Stimulated activated CD4-positive, alpha-beta T cell treated with anti-CD3 and anti-CD28 coated beads, Interleukin-1b, Interleukin-23, amount 100 ng/mL, for 1 hour (primary cell): ENCODE measurements at places on chromosomes 7 and 10.

DNA sequence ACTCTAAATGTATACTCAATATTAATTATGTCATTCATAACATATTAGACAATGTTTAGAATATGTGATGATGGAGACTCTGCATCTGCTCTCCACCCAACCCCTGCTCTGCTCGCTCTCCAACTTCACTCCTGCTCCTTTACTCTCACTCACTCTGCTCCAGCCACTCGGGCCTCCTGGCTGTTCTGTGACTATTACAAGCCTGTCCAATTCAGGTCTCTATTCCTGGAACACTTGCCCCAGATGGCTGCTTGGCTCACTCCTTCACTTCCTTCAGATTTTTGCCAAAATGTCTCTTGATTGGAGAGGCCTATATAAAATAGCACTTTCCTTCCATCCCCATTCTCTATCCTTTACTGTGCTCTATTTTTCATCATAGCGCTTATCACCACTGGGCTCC, 84.8 kb downstream of the HBP1 start:
- no peak for DNase-seq

DNA sequence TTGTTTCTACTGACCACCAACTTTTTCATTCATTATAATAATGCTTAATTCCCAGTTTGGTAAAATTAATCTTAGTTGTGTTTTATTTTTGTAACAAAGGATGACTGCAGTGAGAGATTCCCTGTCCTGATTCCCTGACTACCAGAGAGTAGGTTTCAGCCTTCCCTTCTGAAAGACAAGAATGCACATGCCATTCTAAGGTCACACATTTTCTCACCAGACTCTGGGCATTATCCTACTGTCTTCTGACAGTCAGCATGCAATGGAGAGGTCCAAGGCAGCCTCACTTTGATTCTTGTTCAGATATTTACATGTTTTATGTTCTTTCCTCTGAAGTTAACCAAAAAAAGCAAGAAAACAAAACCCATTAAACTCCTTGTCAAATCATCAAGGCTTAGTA, 372.7 kb upstream of the CDC14C start:
- no peak for DNase-seq

DNA sequence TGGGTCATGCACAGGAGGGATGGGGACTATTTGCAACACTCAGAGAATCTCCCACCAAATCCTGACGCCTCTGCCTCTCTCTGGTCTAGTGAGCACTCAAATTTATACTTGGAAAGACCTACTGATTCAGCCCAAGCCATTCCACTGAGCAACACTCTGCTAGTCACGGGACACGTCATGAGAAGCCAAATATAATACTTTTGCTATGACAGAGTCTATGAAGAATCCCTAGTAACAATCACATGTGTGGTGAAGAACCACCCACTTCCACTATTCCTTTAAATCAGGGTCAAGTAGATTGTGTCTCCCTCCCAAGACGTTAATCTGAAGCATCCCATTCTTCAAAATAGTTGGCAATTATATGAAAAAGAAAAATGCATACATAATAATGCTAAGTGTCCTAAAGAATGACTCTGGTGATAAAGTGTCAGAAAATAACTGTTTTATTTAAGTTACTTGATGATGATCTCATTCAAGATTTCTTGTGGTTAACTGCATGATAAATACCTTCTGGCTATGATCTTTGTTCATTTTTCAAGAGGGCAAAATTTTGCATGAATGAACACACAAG, 28.5 kb downstream of the CHCHD3 start:
- no peak for DNase-seq

- DNase-seq, result no peak
Measured at GRCh38 chr7:152709287-152710152, 33.6 kb upstream of the XRCC2 start.

GRCh38 chr7:127587663-127588018, 570 bp upstream of the ARF5 start:
- DNase-seq, result no peak

GRCh38 chr10:97059006-97059871, 126.5 kb downstream of the SLIT1 start:
- no peak for DNase-seq

DNA sequence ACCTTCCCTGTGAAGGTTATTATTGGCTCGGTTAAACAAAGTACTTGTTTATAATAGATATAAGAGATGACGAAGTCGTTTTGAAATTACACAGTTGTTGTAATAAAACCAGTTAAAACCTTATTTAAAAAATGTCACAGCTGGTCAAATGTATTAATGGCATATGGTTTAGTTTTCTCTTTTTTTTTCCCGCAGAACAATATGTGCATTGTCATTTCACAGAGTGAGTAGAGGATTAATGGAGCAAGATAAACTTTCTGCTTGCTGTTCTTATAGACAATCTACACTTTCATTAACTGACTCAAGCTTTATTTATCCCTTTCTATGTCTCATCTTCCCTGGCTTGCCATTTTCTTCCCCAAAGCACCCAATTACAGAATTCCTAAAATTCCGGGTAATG, 404.3 kb upstream of the NPVF start:
- DNase-seq, result no peak

DNA sequence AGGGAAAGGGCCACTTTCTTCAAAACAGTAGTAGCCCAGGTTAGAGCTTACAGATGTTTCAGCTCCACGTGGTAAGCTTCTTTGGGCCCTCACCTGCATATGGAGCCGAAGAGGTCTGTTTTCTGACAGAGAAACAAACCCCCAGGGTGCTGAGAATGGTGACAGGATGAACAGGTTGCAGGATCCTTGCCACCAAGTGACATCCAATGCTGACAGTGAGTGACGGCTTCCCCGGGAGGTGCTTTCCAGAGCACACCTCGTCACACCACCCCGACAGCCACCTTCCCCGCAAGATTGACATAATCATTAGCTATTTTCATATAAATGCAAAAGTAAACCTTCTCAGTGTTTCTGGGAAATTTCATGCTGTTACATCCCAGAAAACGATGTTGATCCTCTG, 109.3 kb upstream of the BTBD16 start:
- no peak for DNase-seq

DNA sequence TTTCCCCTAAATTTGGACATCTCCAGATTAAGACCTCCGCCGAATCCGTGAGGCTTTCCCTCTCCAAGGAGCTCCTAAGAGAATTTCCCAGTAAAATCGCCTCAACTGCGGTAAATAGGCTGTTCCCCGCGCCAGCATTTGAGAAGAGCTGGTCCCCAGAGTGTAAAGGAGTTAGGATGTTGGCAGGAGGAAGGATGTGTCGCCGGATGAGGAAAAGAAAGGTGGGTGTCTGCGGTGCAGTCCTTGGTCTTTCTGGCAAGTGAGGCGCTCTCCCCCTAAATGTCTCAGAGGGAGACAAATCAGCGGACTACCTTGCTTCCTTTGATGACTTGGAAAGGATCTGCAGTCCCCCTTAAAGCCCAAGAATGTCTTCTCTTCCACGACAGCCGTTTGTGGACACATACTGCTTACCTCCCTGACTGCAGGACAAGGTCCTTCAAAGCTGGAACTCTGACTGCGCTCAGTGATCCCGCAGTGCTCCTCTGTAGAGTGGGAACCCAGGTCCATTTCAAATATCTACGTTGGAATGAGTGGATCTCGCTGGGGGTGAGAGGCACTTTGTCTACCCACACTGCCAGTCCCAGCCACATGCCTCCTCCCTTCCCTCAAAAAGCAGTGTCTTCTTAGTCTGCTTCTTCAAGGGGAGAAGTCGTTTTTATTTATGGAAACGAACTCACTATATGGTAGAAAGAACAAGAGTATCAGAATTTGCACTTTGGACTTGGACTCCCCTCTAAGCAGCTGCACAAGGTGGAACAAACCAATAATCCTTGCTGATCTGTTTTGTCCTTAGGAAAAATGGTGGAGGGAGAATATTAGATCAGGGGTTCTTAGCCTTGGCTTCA, 1.1 kb upstream of the DLG5 start:
- DNase-seq, result no peak

GRCh38 chr10:133465191-133465949, 11.6 kb downstream of the SCART1 start:
- no peak for DNase-seq

DNA sequence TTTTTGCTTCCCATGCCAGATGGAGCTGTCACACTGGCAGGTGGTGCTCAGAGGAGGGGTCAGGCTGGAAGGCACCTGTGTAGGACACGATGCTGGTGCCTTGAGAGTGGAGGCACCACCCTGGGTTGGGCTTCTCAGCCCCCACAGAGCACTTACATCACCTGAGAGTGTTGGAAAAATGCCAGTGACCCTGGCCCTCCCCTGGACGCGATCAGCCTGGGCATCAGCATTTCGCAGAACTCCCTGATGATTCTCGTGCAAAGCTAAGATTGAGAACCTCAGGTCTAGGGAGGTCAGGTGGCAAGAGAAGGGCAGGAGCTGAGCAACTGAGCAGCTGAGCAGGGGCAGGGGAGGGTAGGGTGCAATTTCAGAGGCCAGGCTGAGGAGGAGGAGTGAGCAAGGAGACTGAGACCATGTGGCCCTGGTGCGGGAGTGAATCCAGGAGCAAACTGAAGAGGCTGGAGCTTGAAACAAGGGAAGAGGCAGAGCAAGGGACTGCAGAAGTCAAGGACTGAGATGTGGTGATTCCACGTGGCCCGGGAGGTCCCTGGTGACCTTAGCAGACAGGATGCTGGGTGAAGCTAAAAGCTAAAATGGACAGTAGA, 24.7 kb upstream of the GRID1 start:
- DNase-seq, result no peak

DNA sequence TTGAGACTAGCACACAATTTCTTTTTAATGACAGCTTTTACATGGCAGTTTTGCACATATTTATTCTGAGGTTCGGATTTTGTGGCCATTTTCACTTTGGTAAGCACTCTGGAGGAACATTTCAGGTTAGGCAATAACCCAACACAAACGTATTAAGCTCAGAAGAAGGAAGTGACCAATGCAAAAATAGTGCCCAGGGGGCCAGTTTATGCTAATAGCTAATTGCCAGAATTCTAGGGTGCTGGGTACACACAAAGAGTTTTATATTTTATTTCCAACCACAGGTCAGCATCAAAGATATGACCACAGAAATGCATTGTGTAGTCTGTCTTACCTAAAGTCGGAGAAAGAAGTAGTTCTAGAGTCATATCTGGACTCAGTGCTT, 8.4 kb upstream of the AGR2 start:
- DNase-seq, result no peak

GRCh38 chr7:29940199-29940598, 49.4 kb downstream of the SCRN1 start:
- DNase-seq, result no peak

GRCh38 chr7:151051108-151051507, 2.8 kb downstream of the ASIC3 start:
- DNase-seq, result no peak

DNA sequence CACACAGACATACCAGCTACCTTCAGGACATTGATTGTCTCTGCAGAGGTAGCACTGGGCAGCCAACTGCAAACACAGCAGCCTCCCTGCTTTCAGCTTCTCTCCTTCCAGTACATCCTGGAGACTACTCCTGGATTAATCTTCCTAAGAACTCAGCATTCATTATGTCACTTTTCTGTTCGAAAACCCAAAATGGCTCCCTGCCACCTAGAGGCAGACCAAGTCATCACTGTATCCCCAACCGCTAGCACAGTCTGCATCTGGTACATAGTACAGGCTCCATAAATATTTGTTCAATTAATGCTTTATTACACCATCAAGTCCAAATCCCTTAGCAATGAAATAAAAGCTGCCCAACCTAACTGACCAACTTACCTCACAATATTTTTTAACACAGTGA, 5.0 kb upstream of the SEC31B start:
- DNase-seq, result no peak

DNA sequence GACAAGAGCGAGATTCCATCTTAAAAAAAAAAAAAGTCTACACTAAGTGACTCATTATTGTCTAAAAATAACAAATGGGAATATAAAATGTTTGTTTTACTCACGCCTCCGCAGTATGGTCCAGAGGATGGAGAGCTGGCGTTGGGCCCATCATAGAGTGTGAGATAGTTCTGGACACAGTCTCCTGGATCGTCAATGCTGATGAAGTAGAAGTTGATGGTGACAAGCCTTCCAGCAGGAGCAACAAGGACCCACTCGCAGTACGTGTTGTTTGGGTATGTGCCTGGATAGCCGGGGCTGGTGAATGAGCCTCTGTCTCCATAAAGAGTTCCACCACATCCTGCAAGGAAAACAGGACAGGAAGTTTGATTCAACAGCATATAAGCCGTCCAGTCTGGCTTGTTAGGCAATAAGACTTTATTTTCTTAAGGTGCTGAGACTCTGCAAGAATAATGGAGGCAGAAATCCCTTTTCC, 11.5 kb upstream of the RSU1 start:
- no peak for DNase-seq

GRCh38 chr10:52400562-52400961, 86.5 kb downstream of the DKK1 start:
- no peak for DNase-seq

GRCh38 chr10:28925121-28925663, 247.9 kb downstream of the BAMBI start:
- DNase-seq, result no peak

- no peak for DNase-seq
Measured at GRCh38 chr10:986881-987619, 1.2 kb upstream of the GTPBP4 start.

DNA sequence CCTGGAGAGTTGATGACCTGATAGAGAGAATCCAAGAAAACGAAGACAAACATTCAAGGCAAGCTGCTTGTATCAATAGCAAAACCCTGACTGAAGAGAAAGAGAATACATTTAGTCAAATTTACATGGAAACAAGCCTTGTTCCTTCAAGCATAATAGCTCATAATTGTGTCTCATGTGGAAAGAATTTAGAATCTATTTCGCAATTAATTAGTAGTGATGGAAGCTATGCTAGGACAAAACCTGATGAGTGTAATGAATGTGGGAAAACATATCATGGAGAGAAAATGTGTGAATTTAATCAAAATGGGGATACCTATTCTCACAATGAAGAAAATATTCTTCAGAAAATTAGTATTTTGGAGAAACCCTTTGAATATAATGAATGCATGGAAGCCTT, 18.0 kb downstream of the RBAK start:
- no peak for DNase-seq

- DNase-seq, result no peak
Measured at GRCh38 chr10:122264436-122264835, 6.7 kb upstream of the BTBD16 start.

DNA sequence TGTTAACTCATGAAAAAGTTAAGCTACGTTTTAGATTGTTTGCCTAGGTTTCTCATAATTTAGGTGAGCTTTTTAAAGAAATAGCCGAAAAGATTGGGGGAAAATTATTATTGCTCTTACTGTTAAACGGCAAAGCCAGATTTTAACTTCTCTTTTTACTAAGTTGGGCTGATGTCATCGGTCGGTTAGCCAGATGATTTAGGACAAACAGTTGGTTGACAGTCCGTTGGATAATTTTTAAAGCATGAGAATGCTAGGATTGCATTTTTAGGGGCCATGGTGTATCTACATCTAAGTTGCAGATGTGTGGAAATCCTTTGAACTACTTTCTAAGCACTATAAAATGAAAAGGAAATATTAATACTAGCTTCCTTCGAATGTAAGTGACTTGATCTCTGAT, 280.9 kb upstream of the AKR1E2 start:
- no peak for DNase-seq
